NCI-H1930 (cell line): ENCODE measurements at places on chromosomes 4 and X.

DNA sequence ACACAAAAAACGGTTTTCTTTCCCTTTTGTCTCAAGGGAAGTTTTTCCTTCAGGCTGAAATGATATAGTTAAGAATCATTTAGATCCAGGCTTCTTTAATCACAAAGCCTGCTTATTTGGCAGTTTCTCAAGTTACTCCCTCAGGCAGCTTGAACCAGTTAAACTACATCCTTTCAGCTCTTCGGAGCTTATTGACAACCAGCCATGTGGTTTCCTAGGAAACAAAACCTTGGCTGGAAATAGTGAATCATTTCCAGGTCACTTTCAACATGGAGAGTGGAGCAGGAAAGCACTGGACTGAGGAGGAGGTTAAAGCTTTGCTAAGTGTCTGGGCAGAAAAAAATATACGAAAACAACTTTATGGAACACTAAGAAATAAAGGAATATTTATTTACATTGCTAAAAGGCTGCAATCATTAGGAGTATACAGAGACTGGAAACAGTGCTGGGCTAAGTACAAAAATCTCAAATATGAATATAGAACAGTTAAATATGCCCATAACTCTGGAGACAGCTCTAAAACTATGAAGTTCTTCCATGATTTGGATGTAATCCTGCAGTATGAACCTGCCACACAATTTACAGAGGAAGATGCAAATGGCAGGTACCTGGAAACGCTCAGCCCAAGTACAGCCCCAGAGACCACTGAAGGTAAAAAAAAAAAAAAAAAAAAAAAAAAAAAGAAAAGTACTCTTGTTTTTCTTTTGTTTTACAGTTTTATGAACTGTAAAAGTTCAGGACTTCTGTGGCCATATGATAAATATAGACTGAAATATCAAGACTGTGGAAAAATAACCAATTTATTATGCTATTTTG is 23.2 kb upstream of the AASDH start:
- DNase-seq: peak; percentile 58

DNA sequence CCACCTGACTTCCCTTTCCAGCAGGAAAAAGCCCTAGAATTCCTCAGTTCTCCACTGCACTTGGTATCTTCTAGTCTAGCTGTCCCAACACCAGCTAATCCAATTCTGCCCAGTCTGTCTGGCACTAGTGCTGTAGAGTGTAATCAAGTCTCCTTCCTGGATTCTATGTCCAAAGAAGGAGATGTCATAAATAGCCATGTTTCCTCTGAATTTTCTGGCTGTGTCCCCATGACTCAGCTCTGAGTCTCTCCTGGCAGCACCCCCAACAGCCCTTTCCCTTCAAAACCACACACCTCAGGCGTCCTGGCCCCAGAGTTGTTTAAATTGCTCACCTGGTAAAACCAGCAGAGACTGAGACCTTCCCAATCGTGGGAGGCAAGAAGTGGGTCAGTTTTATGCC is 197.2 kb downstream of the GRXCR1 start:
- DNase-seq: no peak

- no peak for DNase-seq
Measured at GRCh38 chr4:104811727-104812126, 317.0 kb upstream of the CXXC4 start.

GRCh38 chr4:140344101-140344500 is 29.3 kb upstream of the SCOC start:
- no peak for DNase-seq

GRCh38 chr4:74449571-74450297 is 4.8 kb downstream of the AREG start:
- no peak for DNase-seq

- no peak for DNase-seq
Measured at GRCh38 chr4:85243857-85244256, 231.1 kb upstream of the ARHGAP24 start.

DNA sequence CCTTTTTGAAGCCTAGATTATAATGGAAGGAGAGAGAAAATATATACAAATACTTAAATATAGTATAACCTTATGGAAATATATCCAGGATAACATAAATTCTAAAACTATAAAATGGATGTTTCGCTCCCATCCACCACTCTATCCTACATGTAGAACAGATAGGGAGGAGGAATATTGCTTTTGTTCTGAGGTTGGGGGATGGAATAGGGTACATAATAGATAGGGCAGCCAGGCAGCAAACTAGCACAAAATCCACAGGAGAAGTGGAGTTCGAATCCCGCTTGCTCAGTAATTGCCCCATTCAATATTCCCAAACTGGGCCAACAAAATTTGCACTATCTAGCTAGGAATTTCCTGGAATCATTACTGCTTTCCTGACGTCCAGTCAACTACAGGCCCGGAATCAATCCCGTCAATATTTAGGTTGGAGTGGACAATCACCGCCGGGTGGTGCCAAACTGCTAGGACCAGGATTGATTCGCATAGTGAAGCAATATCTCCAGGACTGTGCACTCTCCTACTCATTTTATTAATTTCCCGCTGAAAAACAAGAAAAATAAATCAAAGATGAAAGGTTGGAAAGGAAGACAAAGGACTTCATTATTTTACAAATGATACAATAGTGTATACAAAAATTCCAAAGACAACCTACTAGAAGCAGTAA is 40.4 kb upstream of the PAPSS1 start:
- DNase-seq: no peak

- DNase-seq: no peak
Measured at GRCh38 chr4:186272699-186273391, 6.9 kb downstream of the F11 start.
